ENCODE measurements at places on chromosomes 5 and 9. TPM values are rescaled to one million over a fixed set of nuclear protein-coding genes. Genes with fewer than 3 reads are reported as not detected.

Gene GARIN3
- not detected for total RNA-seq

Gene GABRA1
- not detected for total RNA-seq

Gene KDM3B
- total RNA-seq: 58.3 TPM

GRCh38 chr5:67045816-67046740 is 150.5 kb downstream of the CD180 start:
- no peak overlapping the region for H3K27ac ChIP-seq
- H3K36me3 ChIP-seq: no peaks in the 10 kb centered on the region
- H3K27me3 ChIP-seq: no peaks in the 10 kb centered on the region

DNA sequence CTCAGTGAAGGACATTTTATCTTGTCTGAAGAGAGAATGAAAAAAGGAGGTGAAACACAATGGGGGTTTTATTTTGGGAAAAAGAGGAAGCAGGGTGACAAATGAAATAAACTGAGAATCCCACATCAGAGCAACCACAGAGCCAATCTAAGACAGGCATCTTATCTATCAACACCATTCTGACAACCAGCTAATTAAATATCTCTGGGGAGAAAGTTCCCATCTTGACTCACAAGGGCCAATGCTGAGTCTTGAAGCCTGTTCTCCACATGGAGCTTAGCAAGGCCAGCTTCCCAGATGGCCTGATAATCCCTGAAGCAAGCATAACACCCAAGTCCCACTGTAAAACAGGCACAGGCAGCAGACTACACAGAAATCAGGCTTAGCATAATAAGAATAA is 30.4 kb downstream of the DPYSL3 start:
- H3K27me3 ChIP-seq: no peaks in the 10 kb centered on the region
- no peak overlapping the region for H3K27ac ChIP-seq
- DNase-seq: no peak

DNA sequence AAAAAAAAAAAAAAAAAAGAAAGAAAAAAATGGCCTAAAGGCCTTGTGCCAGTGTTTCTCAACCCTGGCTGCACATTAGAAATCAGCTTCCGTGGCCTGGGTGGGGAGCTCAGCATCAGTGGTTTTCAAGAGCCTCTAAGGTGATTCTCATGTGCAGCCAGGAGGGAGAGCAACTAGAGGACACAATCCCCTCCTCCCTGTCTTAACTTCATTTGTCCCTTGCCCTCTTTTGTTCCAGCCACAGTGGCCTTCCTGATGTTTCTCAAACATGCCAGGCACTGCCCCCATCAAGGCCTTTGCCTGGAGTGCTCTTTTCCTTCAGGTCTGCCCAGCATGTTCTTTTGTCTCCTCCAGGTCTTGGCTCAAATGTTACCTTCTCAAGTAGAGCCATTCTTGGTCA is 42.4 kb downstream of the HOMER1 start:
- no peak for DNase-seq
- H3K27me3 ChIP-seq: no peaks in the 10 kb centered on the region
- no peaks in the 10 kb centered on the region for H3K36me3 ChIP-seq
- H3K27ac ChIP-seq: no peak overlapping the region

GRCh38 chr5:57335092-57335660 is 147.4 kb downstream of the ACTBL2 start:
- no peaks in the 10 kb centered on the region for H3K36me3 ChIP-seq
- no peak overlapping the region for H3K4me3 ChIP-seq
- no peak for DNase-seq
- no peak overlapping the region for H3K27ac ChIP-seq
- no peaks in the 10 kb centered on the region for H3K27me3 ChIP-seq
- H3K4me1 ChIP-seq: no peaks in the 10 kb centered on the region

- H3K27me3 ChIP-seq: peaks cover 4% of the 10 kb centered on the region
- no peak overlapping the region for H3K4me3 ChIP-seq
- H3K36me3 ChIP-seq: no peaks in the 10 kb centered on the region
- DNase-seq: no peak
- H3K27ac ChIP-seq: no peak overlapping the region
Observed at GRCh38 chr5:72123764-72124376, 16.6 kb downstream of the MAP1B start.

DNA sequence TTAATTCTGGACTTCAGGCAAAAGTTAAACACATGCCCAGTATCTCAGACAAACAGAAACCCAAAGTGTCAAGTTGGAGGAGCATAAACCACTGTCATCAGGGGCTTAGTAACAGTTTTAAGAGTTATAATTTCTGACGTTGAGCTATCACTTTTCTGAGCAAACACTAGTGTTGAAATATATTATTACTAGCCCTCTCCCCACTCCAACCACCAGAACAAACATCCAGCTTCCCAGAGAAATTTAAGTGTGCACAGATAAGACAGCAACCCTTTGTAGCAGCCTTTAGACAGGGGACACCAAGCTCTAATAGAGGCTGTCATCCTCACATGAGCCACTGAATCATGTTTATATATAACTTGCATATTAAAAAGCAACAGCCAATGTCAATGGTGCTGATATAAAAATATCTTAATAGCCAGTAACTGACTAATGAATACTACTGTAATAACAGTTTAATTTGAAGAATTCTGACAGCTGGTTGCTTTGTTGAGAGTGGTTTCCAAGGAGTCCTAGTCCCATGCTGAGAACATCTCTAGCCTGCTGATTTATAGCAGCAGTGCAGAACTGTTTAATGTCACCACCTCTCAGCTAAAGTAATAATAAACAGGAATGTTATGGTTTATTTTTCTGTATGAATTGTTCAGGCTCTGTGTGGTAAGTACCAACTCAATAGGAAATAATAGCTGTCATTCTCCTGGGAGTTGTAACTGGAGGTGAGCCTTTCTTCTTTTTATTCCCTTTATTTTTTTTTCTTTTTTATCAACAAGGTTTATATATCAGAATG is 528.7 kb upstream of the ZNF608 start:
- no peak for DNase-seq
- no peak overlapping the region for H3K4me3 ChIP-seq
- H3K36me3 ChIP-seq: no peaks in the 10 kb centered on the region
- H3K4me1 ChIP-seq: no peaks in the 10 kb centered on the region
- no peaks in the 10 kb centered on the region for H3K27me3 ChIP-seq

DNA sequence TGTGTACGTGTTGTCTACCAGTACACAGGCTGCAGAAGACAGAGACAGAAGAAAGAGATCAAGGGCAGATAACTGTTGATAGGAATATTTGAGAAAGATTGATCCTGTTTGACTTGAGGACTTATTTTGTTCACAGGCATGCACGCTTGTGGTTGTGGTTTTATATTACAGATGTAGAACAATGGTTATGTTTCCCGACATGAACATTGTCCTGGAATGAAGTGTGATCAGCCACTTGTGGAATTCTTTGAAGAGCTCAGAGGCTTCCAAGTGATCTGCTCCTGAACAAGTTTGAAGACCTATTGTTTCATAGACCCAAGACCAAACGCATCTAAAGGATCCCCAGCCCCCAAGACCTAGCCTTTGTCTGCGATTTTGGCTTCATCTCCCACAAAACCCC is 13.7 kb downstream of the TEX53 start:
- H3K36me3 ChIP-seq: peaks cover 73% of the 10 kb centered on the region
- no peak overlapping the region for H3K4me3 ChIP-seq
- DNase-seq: no peak
- no peak overlapping the region for H3K27ac ChIP-seq

GRCh38 chr5:7010591-7010990 is 297.4 kb downstream of the TENT4A start:
- no peak overlapping the region for H3K4me3 ChIP-seq
- H3K27me3 ChIP-seq: peaks cover 1% of the 10 kb centered on the region
- H3K27ac ChIP-seq: no peak overlapping the region
- DNase-seq: no peak

DNA sequence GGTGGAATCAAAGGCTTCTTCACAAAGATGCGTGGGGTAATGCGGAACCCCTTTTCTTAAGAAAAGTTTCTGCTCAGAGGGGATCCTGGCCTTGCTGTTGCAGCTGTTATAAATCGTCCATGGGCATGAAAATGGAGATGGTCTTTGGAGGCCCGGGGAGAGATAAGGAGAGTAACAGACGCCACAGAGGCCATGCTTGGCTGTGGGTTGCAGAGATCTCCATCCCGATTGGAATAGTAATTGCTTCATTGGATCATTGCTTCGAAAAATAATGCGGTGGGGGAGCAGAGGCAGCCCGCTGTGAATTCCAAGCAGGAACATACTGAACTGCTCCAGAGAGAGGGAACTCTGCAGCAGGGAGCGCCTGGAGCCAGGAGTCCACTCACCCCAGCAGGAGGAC is 55.5 kb downstream of the C5orf15 start:
- no peak overlapping the region for H3K4me3 ChIP-seq
- H3K27ac ChIP-seq: no peak overlapping the region
- H3K27me3 ChIP-seq: no peaks in the 10 kb centered on the region

- H3K27me3 ChIP-seq: no peaks in the 10 kb centered on the region
- H3K36me3 ChIP-seq: no peaks in the 10 kb centered on the region
- H3K4me1 ChIP-seq: no peaks in the 10 kb centered on the region
- H3K4me3 ChIP-seq: no peak overlapping the region
- no peak for DNase-seq
- H3K27ac ChIP-seq: no peak overlapping the region
Observed at GRCh38 chr9:37174247-37174646, 53.9 kb downstream of the ZCCHC7 start.

DNA sequence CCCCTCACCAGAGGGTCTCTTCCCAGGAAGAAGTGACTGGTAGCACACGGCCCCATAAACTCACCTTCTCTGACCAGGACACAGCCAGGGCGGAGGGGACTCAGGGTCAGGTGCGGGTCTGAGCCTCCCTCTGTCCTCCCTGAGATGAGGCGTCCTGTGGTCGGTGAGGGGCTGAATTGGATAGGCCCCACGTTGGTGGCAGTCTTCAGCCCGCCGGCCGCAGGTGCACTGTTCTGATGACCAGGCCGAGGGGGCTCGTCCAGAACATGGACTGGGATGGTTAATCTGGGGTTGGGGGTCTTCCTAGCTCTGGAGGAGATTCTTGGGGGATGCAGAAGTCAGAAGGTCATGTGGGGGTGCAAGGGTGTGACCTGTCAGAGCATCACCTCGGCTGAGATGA is 102.2 kb upstream of the PPP1R26 start:
- no peaks in the 10 kb centered on the region for H3K36me3 ChIP-seq
- H3K4me3 ChIP-seq: no peak overlapping the region
- DNase-seq: no peak
- no peaks in the 10 kb centered on the region for H3K4me1 ChIP-seq
- no peak overlapping the region for H3K27ac ChIP-seq

DNA sequence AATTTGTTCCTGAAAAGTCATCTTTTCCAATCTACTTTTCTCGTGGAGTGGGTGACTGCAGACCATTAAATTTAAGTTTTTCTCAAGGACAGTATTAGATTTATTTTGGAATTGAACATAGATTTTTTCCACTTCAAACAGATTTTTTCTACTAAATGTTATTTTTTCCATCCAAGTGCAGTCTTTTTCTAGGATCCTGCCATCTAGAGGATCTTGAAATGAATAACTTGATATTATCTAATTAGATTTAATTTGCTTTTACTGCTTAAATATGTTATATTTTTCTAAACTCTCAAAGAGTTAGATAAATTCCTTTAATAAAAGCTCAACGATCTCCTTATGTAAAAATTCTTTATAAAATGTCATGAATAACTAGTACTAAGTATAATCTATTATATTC is 136.9 kb upstream of the PRR16 start:
- no peaks in the 10 kb centered on the region for H3K36me3 ChIP-seq
- H3K27ac ChIP-seq: no peak overlapping the region
- DNase-seq: no peak

- H3K27ac ChIP-seq: peak overlapping the region; percentile 84
- H3K27me3 ChIP-seq: no peaks in the 10 kb centered on the region
- DNase-seq: no peak
- H3K4me3 ChIP-seq: no peak overlapping the region
- H3K4me1 ChIP-seq: peaks cover 23% of the 10 kb centered on the region
Observed at GRCh38 chr5:6705088-6705487, 8.1 kb upstream of the TENT4A start.

DNA sequence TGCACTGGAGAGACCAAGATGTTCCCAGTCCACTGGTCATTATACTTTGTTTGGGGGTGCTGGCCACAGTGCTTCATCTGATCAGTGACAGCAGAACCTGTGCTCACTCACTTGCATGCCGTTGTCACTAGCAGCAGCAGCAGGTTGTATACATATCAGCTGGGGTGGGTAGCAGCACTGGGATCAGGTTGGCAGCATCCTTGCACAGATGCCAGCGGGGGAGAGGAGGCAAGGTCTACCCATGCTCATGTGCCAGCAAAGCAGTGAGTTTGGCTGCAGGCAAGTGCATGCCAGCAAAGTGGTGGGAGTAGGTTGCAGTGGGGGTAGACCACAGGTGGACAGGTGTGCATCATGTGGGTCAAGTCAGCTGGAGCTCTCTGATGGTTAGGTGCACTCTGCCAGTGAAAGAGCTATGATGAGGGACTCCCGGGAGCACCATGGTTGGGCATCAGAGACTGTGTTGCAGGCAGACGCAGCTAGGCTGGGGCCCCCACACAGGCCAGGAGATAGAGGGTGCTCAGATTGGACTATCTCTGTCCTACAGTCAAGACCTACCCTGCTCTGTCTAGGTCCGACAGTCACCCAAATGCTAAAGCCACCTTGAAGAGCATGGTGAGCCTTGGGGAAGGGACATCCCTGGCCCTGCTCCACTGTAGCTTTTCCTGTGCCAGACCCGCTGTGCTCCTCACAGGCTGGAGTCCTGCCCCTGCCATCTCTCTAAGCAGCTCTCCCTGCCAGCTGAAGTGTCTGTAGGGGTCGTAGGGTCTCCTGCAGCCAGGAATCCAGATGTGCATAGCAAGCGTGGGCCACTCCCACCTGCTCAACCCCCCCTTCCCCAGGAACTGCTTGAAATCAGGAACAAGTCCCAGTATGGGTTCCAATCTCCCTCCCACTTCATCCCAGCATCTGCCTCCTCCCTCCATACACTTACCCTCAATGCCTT is 119.8 kb downstream of the RNF180 start:
- DNase-seq: no peak
- no peak overlapping the region for H3K4me3 ChIP-seq
- H3K27me3 ChIP-seq: no peaks in the 10 kb centered on the region
- no peaks in the 10 kb centered on the region for H3K36me3 ChIP-seq
- no peak overlapping the region for H3K27ac ChIP-seq

DNA sequence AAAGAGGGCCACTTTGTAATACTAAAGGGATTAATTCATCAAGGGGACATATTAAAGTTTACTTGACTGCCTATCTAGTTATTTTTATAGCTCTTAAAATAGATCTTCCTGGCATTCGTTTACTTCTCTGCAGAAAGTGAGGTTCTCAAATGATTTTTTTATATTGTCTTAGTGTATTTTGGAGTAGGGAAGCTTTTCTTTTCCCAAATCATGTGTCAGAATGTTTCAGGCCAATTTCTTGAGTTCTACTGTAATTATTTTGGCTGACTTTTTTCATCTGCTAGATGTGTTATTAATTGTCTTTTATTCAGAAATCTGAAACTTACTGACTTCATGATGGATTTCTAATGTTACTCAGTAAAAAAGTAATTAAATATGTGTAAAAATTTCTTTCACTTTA is 60.2 kb upstream of the FBXL7 start:
- H3K27ac ChIP-seq: no peak overlapping the region
- no peaks in the 10 kb centered on the region for H3K27me3 ChIP-seq
- no peaks in the 10 kb centered on the region for H3K36me3 ChIP-seq
- H3K4me1 ChIP-seq: no peaks in the 10 kb centered on the region

Data from psoas muscle (tissue), 8 donors.